ENCODE measurements at places on chromosomes 6 and 20.

- DNase-seq: no peak
These were observed 13.8 kb downstream of the MARCKS start for GRCh38 chr6:113870917-113871316.

- no peak for DNase-seq
These were observed 21.2 kb upstream of the ASF1A start for GRCh38 chr6:118872726-118873125.

GRCh38 chr6:38035478-38035877 is 216.0 kb downstream of the ZFAND3 start:
- no peak for DNase-seq

GRCh38 chr6:146865756-146866379 is 267.1 kb downstream of the ADGB start:
- DNase-seq: no peak

- DNase-seq: no peak
These were observed 51.1 kb upstream of the MYL9 start for GRCh38 chr20:36490191-36490590.

DNA sequence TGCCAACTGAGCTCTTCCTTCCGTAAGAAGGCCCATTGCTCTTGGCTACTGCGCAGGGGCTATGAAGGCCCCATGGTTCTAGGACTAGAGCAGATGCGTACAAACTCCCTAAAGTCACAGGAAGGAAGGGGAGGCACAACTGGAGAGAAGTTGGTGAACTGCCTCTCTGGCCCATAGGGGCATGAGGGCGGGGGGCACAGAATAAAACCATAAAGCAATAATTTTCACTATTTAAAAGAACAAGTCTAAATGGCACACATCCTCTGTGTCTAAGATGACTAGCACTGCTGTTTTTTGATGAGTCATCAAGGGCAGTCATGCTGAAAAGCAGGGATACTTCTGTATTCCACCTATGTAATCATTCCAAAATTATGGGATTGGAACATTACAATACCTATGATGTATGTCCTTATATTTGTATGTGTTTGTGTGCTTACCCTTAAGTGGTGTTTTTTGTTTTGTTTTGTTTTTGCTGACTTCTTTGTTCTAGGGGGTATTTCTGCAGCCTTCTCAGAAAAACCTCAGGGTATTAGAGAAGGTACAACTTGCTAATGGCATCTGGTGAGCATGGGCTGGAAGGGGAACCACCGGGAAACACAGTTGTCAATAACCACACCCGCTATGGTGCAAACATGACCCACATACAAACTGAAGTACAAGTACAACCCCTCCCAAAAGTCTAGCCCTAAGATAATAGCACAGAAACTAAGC is 36.9 kb downstream of the B4GALT5 start:
- DNase-seq: no peak

- no peak for DNase-seq
These were observed 140.6 kb downstream of the OPN5 start for GRCh38 chr6:47922391-47922790.

GRCh38 chr6:28488916-28489365 is 26.7 kb downstream of the GPX6 start:
- DNase-seq: no peak

GRCh38 chr6:11386726-11387125 is 150.8 kb upstream of the TMEM170B start:
- no peak for DNase-seq

DNA sequence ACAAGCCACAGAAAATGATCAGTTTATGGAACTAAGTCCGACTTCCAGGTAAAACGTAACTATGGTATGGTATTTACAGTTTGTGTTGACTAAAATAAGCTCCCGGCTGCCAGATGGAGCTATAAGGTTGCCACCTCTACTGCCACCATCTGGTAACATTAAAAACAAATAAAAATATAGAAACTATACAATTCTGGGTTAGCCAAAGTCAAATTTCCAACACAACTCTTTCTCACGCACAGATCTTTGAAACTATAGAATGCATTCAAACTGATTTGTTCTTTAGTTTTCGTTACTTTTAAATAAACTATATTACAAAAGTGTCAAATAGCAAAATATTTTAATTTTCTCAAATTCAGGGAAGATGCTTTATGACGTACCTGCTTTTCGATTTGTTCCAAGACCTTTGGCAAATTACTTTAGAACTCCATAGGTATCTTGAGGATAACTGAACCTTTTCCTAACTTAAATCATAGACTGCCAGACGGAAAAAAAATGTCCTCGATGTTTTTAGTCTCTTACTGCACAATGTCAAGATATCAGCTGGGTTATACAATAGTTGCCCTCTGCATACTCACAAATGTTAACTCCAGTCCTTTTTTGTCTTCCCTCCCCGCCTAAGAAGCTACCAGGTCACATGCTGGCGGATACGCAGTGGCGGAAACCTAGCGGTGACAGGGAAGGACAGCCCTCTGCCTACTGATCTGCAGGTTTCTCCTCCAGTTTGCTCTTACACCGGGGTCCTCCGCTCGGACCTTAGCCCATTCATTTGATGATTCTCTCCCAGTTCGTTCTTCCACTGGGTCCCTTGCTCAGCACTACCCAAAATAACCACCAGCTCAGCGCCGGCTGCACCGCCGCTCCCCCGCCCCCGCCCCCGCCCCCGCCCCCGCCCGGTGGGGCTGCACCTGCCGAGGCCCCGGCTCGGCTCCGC is 888 bp downstream of the SLC17A5 start:
- DNase-seq: no peak

Measured in brain pericyte (primary cell).